OCI-LY7 (cell line): ENCODE measurements at places on chromosomes 12 and 14. TPM values are rescaled to one million over a fixed set of nuclear protein-coding genes. Genes with fewer than 3 reads are reported as not detected.

DNA sequence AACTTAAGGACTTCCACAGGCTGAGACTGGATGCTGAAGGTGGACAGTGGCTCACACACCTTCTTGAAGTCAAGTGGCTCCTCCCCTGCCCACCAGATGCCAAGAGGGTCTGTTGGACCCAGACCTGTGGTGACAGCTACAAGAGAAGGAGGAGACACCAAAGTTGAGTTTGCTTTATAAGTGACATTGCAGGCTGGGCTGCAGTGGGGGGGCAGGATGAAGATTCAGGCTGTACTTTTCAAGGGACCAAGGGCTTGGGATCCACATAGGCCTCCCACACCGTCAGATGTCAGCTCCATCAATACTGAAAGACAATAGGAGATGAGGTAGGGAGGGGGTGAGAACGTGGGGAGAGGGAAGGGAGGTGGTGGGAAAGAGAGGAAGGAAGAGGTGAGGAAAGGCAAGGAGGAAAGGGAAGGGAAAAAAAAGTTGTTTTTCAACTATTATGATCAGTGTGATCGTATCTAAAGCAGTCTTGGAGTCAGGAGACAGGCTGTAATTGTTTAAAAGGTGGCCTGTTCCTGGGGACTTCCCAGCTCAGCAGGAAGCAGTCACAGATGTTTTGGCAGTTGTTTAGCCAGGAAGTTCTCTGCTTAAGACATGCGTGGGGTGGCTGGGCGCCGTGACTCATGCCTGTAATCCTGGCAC, 84.1 kb upstream of the RESF1 start:
- peak; percentile 76 for DNase-seq

DNA sequence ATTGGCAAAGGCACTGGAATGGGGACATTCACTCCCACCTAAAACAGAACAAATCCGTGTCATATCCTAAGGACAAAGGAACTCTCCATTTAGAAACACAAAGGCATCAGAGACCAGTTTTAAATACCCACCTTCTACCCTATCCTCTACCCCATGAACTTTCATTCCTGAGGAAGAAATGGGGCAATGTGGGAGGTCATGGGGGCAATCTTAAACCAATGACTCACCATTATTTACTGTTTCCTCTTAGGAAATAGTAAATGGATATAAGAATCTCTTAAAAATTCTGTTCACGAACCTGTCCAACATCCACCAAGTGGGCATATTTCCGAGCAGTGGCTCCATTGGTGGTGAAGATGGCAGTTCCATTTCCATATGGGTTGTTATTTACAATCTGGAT, 19.4 kb downstream of the ALDH6A1 start:
- no peak for DNase-seq

- DNase-seq = peak; percentile 39
Measured at GRCh38 chr12:78406828-78407227, 457.7 kb upstream of the SYT1 start.

DNA sequence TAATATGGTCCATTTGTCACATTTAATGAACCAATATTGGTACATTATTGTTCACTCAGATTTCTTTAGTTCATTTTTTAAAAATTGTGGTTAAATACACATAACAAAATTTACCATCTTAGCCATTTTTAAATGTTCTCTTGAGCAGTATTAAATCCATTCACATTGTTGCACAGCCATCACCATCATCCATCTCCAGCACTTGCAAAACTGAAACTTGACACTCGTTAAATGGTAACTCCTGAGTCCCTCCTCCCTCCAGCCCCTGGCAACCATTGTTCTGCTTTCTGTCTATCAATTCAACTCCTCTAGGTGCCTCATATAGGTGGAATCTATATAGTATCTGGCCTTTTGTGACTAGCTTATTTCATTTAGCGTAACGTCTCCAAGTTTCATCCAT, 86.4 kb downstream of the ACACB start:
- no peak for DNase-seq

The AICDA gene
- total RNA-seq = 38.5 and 55.9 TPM in 2 replicates

The PMCH gene
- not detected in 2 replicates for total RNA-seq
